Stimulated activated CD8-positive, alpha-beta memory T cell treated with anti-CD3 and anti-CD28 coated beads, Interleukin-15, amount 100 ng/mL, for 4 hours (primary cell): ENCODE measurements at places on chromosomes 6 and 20.

DNA sequence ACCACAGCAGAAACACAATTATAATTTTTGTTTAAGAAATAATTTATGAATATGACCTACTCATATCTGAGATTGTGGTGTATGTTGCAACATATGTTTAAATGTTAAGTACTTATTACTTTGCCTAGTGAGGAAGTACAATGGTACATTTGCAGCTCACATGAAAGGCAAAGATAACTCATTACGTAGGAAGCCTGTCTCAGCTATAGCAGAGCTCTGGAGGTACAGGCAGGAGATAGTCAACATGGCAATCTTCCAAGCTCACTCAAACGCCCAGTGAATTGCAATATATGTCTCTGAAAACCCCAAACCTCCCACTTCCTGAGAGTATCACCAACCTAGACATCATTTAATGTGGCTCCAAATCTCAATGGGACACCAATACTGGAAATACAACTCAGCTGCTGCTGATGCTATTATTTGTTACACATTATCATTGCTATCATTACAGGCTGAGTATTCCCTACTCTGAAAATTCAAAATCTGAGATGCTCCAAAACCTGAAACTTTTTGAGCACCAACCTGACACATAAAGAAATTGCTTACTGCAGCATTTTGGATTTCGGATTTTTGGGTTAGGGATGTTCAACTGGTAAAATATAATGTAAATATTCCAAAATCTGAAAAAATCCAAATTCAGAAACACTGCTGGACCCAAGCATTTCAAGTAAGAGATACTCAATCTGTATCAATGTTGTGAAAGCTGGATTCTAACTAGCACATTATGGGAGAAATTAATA lies 25.1 kb upstream of the GSTA4 start:
- DNase-seq, result no peak

DNA sequence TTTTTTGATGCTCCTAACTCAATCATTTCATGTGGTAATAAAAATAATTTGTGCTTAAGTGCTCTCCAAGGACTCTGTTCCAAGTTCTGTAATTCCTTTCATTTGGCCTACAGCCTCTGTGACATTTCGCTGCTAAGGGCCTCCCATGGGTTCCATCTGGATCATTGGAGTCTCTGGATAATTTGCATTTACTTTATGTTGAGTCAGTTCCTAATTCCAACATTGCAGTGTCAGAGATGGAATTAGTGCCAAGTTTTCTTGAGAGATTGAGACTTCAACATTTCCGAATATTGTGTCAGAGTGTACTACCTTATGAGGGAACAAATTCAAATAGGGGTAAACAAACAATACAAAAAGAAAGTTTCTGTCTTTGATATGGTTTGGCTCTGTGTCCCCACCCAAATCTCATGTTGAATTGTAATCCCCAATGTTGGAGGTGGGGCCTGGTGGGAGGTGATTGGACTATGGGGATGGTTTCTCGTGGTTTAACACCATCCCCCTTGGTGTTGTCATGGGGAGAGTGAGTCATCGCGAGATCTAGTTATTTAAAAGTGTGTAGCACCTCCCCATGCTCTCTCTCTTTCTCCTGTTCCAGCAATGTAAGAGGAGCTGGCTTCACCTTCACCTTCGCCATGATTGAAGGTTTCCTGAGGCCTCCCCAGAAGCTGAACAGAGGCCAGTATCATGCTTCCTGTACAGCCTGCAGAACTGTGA lies 244.1 kb upstream of the TBX18 start:
- DNase-seq, result no peak

GRCh38 chr6:39104528-39104927 lies 10.5 kb downstream of the SAYSD1 start:
- DNase-seq, result no peak

DNA sequence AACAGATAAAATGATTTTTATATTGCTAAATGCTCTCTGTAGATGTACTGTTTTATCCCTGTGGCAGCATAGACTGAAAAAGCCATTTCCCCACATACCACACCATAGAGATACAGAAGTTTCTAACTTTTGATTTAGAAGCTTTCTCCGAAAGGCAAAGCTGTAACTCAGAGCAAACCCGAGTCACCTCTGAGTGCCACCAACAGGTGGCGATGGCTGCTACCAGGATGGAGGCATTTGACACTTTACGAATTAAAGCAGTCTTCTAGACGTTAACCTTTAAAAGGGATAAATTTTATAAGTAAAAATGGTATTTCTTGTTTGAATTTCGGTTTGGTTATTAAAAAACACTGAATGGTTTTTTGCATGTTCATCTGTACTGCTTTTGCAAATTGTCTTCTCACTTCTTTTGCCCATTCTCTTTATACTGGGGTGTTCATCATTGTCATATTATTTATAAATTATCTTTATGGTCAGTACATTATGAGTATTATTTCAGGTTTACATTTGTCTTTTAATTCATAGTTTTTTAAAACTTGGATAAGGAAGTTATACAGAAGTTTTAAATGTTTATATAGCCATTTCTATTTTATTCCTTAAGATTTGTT lies 201.0 kb upstream of the CEP162 start:
- no peak for DNase-seq

GRCh38 chr6:162395181-162395580 lies 332.4 kb downstream of the PRKN start:
- no peak for DNase-seq

- no peak for DNase-seq
Measured at GRCh38 chr6:133595111-133595761, 293.7 kb upstream of the TCF21 start.

GRCh38 chr6:150286912-150287311 lies 81.9 kb upstream of the IYD start:
- no peak for DNase-seq

GRCh38 chr6:167400482-167401138 lies 75.7 kb downstream of the TTLL2 start:
- no peak for DNase-seq

GRCh38 chr6:90184334-90185298 lies 112.0 kb downstream of the BACH2 start:
- DNase-seq, result no peak

GRCh38 chr6:27471365-27472115 lies 1.4 kb downstream of the ZNF184 start:
- DNase-seq, result no peak

- no peak for DNase-seq
Measured at GRCh38 chr20:58986286-58986967, 5.4 kb downstream of the NELFCD start.

DNA sequence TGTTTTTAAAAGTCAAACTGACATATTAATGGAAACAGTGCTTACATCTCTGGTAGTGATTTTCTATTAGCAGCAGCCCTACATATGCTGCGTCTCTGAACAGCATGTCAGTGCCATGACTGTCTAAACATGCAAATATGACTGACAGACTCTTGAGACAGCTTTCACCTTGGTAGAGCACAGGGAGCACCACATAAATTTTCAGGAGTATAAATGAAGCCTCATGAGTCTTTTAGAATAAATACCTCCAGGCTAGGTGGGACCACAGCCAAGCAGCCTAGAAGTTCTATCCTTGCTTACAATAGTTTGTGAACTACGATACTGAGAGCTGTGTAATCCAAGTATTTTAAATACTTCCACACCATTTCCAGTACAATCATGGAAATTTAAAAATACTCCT lies 410.7 kb upstream of the RUNX2 start:
- DNase-seq, result no peak

GRCh38 chr6:158863646-158864045 lies 44.5 kb upstream of the EZR start:
- DNase-seq, result no peak

DNA sequence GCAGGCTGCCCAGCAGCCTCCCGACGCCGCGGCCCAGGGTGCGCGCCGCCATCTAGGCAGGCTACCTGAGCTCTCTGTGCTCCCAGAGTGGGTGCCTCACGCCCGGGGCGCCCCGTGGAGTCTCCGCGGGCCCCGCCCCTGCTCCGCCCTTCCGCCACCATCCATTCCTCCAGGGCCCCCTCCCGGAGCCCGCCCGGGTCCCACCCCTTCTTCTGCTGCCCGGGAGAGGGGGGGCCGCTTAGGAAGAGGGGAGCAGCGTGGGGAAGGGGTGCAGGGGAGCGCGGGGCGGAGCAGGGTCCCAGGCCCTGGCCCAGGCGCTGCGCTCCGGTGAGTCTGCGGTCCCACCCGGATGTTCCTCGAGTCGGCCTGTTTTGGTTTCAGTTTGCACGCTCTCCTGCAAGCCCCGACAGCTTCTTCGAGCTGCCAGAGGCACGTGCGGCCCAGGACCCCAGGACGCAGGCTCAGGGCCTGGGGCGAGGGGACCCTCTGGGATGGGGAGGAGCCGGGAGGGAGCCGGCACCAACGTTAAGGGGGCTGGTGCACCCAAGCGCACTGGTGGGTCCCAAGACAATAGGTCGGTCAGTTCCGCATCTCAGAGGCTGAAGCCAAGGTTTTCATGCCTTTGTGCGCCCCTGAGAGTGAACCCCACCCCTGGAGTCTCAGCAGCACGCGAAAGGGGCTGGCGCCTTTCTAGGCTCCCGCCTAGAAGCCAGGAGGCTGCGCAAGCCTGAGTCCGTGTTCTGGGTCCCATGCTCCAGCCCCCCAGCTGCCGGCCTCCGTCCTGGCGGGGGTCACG lies at the start of gene ACSS1:
Gene ACSS1 (minus strand): TSS at position 89 of the 796 bp plus-strand sequence. CDS start 37 bp downstream, at position 52.
- peak; percentile 51 for DNase-seq

DNA sequence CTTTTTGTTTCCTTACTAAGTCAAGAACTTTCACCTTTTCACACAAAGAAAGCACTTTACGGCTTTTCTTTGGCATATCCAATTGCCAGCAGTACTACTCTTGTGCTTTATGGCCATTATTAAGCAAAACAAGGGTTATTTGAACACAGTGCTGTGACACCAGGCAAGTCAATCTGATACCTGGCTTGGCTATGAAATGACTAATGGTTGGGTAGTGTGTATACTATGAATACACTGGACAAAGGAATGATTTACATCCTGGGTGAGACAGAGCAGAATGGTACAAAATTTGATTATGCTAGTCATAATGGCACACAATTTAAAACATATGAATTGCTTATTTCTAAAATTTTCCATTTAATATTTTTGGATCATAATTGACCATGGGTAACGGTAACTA lies 22.1 kb upstream of the ADGRF1 start:
- no peak for DNase-seq

DNA sequence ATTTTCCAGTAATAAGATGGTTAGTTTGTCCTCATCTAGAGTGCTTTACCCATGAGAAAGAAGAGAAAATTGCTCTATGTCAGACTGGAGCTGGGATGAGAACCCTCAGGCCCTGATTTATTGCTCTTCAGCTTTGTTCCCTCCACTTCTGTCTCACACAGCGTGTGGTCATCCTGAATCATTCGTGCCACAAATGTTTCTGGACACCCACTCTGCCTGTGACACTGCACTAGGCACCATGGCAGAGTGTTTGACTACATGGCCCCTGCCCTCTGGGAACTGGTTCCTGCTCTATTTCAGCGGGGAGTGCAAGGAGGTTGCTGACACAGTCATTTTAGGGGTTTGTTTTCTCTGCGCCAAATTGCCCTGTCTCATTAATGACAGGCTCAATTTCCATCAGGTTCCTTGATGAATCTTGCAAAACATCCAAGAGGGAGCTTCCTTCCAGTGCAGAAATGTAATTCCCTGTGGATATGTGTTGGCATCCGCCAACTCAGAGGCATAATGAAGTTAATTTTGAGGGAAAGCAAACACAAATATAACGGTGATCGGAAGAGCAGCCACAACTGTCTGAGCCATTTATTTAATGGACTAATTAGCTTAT lies 207.5 kb downstream of the CLIC5 start:
- DNase-seq, result no peak

DNA sequence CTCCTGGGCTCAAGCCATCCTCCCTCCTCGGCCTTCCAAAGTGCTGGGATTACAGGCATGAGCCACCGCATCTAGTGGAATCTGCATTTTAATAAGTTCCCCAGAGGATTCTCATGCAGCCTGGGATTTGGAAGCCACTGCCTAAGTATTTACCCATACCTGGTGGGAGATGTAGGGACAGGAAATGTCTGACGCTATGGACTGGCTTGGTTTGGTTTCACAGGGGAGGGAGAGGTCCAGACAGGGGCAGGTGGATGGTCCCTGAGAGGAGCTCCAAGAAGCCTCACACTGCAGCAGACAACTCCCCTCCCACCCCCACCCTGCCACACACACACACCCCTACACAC lies 4.4 kb downstream of the VSTM2L start:
- DNase-seq, result no peak

DNA sequence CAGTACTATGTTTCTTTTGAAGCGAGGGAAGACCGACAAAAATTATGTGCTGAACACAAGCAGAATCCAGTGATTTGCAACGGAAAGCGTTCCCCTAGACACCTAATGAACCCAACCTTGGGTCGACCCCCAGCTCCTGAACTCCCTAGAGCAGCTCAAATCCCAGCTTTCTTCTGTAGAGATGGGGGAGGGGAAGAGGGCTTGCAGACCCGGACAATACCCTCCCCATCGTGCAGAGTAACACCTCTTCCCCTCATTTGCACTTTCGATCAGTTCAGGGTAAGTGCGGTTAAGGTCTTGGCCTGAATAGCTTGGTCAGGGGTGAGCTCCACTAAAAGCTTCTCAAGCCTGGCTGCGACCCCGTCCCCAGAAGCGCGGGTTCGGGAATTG lies 404 bp downstream of the CEP162 start:
- DNase-seq, result no peak

- DNase-seq, result no peak
Measured at GRCh38 chr20:17928633-17929311, 39.8 kb downstream of the SNX5 start.
